Stimulated activated CD4-positive, alpha-beta T cell treated with anti-CD3 and anti-CD28 coated beads, Interleukin-1b, Interleukin-23, amount 100 ng/mL, for 1 hour (primary cell): ENCODE measurements at places on chromosomes 13 and 19.

DNA sequence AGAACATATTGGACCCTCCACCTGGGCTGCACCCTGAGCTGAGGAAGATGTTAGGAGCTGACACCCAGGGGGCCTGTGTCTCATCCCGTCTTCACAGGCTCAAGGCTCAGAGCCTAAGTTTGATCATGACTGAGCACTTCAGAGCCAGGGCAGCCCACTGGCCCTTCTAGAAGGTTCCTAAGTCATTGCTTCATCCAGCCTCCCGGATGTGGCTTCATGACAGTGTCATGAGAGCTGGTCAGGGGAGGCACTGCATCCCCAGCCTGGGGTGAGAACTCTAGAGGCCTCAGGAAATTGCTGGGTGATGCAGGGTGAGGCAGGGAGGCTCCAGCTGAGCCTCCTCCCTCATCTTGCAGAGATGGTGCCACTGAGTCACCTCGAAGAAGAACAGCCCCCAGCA, 24.9 kb upstream of the PIK3R2 start:
- no peak for DNase-seq

- DNase-seq = no peak
Observed at GRCh38 chr13:57653229-57653989, 21.9 kb downstream of the PCDH17 start.

DNA sequence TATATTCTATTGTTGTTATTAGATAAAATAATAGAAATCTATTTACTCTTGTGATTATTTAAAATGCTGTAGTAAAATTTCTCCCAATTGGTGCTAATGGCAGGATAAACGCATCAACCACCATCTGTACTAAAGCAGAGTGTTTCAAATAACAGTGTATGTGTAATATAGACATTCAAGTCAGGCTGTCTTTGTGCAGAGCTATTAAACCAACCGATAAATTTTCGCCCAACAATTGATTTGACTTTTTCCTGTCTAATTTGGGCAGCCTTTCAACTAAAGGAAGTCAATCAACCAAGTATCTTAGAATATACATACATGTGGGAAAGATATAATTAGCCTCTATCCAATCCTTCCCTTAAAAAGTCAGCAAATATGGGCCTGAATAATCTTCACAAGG, 5.8 kb downstream of the AMER2 start:
- no peak for DNase-seq

DNA sequence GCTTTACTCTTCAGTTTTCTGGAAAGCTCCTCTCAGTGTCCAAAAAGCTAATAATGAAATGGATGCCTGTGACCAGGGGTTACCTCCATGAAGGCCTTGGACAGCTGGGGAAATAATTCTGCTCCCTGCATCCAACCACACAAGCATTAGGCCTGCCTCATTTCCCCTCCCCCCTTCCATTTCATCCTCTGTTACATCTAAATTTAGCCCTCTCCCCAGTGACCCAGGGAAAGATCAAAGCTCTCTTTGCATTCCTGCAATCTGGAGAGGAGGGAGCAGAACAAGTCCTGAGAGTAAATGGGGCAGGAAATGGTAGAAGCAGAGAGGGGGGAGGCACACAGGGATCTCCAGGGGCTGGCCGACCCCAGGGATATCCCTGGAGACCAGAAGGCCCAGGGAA, 452.7 kb downstream of the TSHZ3 start:
- no peak for DNase-seq

DNA sequence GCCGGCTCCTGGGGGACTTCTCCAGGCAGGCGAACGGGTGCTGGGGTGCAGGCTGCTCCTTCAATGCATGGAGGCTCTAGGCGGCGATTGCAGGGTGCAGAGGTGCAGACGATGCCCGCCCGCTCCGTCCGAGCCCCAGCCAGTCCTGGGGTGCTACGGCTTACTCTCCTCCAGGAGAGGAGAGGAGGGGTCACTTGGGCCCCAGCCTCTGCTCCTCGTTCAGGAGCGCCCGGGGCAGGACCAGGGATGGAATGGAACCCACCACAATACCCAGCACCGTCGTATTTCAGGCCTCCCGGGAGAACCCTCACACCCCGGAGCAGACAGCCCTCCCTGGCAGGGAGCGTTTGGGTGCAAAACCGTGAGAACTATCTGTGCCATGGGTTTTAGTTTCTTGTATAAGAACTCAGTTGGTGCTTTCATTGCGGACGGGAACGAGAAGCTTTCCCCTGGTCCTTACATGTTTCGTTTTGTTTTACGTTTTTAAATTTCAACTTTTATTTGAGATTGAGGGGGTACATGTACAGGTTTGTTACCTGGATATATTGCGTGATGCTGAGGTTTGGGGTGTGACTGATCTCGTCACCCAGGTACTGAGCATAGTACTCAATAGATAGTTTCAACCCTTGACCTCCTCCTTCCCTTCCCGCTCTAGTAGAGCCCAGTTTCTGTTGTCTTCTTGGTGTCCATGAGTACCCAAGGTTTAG, 46.8 kb downstream of the ARHGEF18 start:
- DNase-seq = no peak

GRCh38 chr19:18419699-18420460, 682 bp downstream of the SSBP4 start:
- no peak for DNase-seq

GRCh38 chr13:93472814-93473296, 246.2 kb downstream of the GPC6 start:
- no peak for DNase-seq

- no peak for DNase-seq
Observed at GRCh38 chr19:1412995-1413800, 5.8 kb downstream of the DAZAP1 start.

DNA sequence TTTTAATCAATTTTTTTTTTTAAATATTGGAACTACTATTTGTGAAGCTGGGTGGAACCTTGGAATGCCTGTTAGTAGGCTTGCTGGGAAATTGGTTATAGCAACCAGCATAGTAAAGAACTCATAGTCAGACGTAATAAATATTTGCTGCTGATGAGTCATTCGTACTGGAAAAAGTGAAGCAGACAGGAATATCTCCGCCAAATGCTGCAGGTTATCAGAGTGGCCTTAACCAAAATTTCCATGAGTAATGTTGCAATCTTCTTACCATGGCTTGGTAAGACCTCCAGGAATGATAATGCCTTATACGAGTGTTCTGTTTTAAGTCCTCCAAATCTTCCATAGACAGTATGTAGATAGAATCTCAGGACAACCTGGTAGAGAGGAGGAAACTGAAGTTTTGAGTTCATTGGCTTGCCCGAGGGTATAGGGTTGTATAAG, 34.2 kb downstream of the MBNL2 start:
- no peak for DNase-seq

DNA sequence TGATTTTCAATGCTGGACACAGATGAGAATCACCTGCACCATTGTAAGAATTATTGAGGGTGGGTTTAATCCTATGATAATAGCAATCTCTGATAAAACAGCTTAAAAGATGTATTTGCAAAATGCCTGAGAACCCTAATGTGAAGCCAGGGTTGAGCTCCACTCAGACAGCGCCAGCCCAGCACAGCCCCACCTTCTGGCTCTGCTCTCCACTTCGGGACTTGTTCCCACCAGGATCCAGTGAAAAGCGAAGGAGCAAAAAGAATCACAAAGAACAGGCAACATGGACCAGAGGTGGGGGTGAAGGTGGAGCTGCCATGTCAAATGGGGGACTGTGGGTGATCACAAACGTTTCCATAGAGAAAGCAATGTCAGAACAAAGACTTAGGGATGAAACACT, 18.6 kb upstream of the ZNF816 start:
- no peak for DNase-seq
